ENCODE measurements at places on chromosomes 4 and X.

DNA sequence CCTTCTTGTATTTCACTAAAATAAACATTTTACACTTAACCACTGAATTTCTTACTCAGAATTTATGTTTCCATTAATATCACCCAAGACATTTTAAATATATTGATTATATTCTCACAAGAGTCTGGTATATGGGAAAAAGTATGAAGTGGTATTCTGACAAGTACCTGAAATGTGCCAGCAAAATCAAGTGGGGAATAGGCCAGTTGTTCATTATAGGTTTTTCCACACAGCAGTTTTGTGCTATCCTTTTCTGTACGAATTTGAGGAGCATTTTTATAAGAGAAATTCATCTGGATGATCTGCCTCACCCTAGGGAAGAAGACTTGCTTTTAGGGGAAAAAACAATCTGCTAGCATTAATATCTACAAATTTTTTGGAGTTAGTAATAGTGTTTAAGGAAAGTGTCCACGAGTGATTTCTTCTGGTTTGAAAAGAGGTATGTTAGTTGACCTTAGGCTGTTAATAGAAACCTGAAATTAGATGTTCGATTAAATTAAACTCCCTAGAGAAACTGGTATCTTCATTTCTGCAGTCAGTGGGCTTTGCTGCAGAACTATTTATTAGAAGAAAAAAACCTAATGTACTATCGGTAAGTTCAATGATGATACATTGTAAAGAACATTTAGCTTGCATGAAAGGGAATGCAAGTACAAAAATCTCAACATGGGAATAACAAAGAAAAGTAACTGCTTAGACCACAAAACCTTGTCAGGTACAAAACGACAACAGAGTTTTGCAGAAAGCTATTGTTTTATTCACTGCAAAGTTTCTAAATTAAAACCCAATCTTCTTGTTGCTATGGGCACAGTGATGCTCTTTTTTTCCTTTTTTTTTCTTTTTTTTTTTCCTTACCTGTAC, 1.8 kb downstream of the KLF3 start:
- DNase-seq, result no peak

DNA sequence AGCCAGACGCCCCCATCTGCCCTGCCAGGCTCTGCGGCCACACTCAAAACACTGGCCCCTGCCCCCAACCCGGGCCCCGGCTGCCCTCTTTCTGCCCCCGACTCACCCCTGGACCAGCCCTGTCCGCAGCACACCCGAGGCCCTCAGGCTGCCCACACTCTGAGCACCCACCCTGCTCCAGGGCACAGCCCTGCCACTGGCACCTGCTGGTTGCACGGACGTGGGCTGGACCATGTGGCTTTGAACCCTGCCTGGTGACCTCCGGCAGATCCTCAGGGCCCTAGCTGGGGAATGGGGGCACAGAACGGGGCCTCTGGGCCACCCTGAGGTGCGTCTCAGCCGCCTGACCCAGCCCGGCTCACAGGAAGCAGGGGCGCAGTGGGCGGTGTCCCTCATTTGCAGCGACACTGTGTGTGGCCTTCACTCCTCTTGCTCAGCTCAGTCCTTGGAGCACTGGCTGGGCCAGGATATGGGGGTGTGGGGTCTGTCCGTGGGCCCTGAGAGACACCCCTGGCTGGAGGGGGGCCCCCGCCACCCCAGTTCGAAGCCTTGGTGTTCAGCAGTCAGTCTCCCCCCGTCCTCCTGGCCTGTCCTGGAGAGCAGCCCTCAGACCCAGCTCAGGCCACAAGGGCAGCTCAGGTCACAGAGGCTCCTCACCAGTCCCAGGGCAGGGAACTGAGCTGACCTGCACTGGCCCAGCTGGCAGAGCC, 73.2 kb downstream of the FAM53A start:
- DNase-seq, result no peak

- no peak for DNase-seq
Measured at GRCh38 chr4:156885374-156885773, 86.2 kb downstream of the PDGFC start.

- DNase-seq, result no peak
Measured at GRCh38 chr4:42144028-42144427, 8.4 kb downstream of the BEND4 start.

- DNase-seq, result no peak
Measured at GRCh38 chr4:150679018-150679764, 97.2 kb downstream of the MAB21L2 start.

GRCh38 chr4:168690199-168690598, 193.3 kb downstream of the PALLD start:
- DNase-seq, result no peak
